ENCODE measurements at places on chromosomes 3 and 15. TPM values are rescaled to one million over a fixed set of nuclear protein-coding genes. Genes with fewer than 3 reads are reported as not detected.

ISLR gene
- 5.3 TPM for polyA plus RNA-seq

LMOD3 gene
- 0.19 TPM for polyA plus RNA-seq

SPG21 gene
- polyA plus RNA-seq, result 34.3 TPM

ITIH3 gene
- polyA plus RNA-seq, result 0.88 TPM

LTK gene
- polyA plus RNA-seq, result 0.26 TPM

NMB gene
- 1.5 TPM for polyA plus RNA-seq
